Posterior cingulate gyrus (tissue), 11 donors: ENCODE measurements at places on chromosomes 7 and 10.

GRCh38 chr7:149475121-149476045 is 14.5 kb upstream of the ZNF777 start:
- DNase-seq = no peak

DNA sequence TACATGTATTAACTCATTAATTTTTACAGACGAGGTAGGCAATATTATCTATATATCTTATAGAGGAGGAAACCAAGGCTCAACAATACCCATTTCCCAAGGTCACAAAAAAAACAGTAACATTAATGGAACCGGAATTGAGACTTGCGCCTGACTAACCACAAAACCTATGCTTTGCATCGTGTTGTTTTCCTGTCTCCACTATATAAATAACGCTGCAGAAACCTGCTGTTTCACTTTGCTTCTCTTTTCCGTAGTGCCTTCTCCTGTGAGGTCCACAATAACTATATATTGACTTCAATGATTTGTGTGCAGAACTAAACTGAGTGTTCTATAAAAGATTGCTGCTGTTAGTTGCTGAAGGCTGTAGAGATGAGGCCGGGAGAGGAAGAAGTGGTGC is 97.7 kb upstream of the RPA3 start:
- no peak for DNase-seq

DNA sequence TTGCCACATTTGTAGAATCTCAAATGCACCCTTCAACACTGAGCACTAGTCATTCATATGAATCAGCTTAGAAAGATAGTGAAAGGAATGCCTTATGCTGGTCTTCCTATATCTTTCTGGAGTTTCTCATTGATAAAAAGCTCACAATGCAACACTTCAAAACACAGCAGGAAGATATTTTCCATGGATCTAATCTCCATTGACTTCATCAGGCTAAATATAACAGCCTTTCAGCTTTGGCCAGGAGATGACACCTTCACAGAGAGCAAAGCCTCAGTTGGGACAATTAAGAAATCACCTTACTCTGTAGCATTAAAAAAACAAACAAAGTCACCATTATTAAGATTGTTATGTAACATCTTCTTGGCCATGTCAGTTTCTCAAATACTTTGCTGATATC is 6.7 kb downstream of the NRP1 start:
- no peak for DNase-seq

DNA sequence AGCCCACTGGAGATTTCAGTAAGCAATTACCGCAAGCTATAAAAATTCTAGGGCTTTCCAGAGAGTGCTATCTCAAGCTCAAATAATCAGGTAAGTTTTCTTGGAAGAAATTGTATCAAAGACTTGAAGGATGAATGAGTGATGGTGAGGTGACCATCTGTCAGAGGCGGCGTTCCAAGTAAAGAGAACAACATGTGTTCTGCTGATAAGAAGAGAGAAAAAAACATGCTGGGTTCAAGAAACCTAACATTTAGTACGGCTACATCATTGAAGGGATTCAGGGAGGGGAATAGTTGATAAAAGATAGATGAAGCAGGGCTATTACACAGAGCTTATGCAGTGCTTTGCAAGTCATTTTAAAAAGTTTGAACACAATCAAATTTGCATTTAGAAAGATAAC is 100.7 kb downstream of the GNAI1 start:
- DNase-seq = no peak

DNA sequence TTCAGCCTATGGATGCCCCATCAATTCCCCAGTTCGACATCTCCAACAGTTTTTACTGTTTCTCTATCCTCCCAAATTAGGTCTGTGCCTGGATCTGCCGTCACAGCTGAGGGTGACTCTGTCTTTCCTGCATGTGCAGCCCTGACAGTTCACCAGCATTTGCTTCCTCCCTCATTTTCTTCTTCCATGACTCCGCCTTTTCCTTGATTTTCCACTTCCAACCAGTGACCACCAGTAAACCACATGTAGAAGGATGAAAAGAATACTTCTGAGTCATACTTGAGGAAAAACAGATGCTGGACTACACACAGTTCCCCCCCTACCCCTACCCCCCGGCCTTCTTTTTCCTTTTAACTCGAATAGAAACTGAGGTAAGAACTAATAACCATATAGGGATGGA is 311.8 kb upstream of the POM121L12 start:
- DNase-seq = no peak

DNA sequence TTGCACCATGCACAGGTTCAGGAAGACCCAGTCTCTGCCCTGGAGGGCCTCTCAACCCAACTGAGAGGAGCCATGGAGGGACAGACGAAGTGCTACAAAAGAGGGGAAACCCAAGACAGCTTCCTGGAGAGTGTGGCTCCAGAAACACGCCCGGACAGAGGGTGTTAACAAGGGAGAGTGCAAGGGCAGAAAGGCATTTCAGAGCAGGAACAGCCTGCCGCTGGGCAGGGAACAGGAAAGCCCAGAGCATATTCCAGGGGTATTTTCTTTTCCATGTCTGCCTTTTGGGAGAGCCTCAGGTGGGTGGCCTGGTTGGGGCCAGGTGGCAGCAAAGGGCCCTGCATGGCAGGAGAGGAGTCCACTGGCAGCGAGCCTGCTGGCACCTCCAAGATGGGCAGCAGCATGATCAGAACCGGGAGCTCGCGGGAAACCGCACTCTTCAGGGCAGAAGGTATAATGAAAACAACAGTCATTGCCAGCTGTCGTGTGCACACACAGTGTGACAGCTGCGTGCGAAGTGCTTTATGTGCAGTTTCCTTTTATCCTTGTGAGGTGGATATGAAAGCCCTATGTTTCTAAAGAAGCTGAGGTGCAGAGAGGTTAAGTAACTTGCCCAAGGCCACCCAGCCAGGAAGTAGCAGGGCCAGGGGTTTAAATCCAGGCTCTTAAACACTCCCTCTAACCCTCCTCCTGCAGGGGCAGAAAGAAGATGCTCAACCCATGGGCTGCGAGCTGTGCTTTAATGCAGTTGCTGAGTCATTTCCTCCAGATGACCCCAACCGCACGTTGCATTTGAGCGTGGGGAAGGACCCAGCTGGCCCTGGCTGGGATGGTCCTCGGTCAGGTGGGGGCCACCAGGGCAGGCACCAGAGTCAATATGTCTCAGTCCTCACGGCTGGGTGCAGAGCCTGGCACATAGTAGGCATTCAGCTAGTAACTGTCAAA is 128.6 kb downstream of the OAT start:
- no peak for DNase-seq

DNA sequence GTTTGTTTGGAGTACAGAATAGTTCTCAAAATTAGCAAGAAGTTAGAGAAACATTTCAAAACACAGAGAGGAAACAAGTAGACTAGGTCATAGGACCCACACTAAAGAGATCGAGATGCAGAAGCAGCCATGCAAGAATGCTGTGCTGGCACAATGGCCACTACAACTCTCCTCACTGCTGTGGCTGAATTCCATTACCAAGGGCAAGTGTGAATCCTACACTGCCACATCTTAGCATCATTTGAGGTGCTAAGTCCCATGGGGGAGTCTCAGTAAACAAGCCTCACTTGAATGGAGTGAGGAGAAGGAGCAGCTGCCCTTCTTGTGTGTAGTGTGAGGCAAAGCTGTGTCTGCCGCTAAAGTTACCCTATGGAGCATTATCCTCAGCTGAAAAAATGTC is 56.7 kb downstream of the PCLO start:
- DNase-seq = no peak

GRCh38 chr10:110393866-110394265 is 89.1 kb upstream of the SMNDC1 start:
- DNase-seq = no peak

DNA sequence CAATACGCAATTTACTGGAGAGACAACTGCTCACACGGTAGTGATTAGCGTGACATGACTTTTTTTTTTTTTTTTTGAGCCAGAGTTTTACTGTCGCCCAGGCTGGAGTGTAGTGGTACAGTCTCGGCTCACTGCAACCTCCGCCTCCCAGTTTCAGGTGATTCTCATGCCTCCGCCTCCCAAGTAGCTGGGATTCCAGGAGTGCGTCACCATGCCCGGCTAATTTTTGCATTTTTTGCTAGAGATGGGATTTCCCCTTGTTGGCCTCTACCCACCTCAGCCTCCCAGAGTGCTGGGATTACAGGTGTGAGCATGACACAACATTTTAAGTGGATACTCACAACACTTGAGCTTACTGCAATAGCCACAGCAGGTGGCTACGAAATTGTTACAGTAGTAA is 11.9 kb downstream of the ARL4A start:
- DNase-seq = no peak

DNA sequence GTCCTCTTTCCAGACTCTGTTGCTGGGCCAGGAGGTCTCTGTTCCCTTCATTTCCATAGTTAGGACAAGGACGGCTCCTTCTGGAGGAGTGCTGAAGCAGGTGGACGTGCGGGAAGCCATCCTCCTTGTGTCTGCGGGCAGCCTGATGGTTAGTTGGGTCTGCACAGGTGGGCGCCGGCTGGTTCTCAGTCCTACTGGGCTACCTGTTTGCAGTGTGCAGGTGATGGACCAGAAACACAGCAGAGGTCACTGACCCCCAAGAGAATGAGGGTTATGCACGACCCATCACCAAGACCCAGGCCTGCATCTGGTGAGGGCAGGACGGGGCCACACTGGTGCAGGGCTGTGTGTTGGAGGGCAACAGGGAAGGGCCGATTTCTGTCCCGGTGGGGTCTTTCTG is 7.8 kb downstream of the RARRES2 start:
- DNase-seq = no peak

DNA sequence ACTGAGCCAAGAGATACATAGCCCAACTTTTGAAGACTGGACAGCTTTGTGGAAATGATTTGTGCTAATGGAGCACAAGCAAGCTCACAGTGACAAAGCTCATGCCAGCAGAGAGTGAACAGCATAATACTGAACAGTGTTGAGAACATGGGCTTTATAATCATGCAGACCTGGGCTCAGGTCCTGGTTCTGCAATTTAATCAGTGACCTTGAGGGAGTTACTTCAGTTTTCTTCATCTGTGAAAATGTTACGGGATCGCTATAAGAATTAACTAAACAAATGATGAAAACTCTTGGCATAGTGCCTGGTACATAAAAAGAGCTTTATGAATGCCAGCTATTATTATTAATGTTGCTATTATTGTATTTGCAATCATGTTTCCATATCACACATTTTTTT is 690.5 kb upstream of the LRRN3 start:
- DNase-seq = no peak
